HCT116 (cell line): ENCODE measurements at places on chromosomes 7 and 10. TPM values are rescaled to one million over a fixed set of nuclear protein-coding genes. Genes with fewer than 3 reads are reported as not detected.

OR2A5 gene
- not detected for total RNA-seq

CELF2 gene
- total RNA-seq: 0.66 TPM

OPALIN gene
- not detected for total RNA-seq

NACAD gene
- 0.05 TPM for total RNA-seq

STEAP2 gene
- total RNA-seq: 13.4 TPM

MCM7 gene
- total RNA-seq: 387 TPM

PTPRE gene
- 12.3 TPM for total RNA-seq

DGKB gene
- total RNA-seq: 0.05 TPM

SLC39A12 gene
- total RNA-seq: not detected

GRCh38 chr7:67857698-67858097 is 861.1 kb downstream of the TYW1 start:
- no peak for DNase-seq

GRCh38 chr7:67343572-67343971 is 346.9 kb downstream of the TYW1 start:
- no peak for DNase-seq

DNA sequence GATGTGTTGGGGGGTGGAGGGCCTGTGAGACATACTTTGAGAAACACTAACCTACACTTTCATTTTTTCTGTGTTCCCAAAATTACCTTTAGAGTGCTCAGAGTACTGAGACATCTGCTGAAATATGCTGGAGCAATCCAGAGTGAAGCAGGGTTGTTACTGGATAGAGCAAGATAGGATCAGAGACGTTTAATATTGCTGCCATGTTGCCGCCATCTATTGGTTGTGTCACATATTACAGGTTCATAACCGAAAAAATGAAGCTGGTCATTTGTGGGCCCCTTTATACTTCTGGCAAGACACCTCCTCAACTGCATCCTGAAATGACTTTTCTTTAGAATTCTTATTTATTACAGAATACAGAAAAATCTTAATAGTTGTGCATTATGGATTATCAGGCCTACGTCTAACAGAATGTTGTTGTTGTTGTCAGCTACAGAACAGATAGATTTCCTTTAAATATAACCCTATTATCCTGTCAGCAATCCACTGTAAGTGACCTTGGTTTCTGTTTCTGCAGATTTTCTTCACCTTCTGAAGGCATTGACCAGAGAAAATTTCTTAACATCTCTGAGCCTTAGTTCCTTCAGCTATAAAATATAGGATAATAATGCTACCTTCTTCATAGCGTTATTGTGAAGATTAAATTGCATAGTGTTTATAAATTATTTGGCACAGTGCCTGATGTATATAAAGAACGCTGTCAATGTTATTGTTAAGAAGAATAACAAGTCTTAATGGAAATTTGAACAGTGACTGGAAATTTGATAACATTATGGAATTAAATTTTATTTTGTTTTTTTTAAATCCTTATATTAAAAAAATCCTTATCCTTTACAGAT is 16.2 kb upstream of the DLD start:
- peak; percentile 48 for DNase-seq

DNA sequence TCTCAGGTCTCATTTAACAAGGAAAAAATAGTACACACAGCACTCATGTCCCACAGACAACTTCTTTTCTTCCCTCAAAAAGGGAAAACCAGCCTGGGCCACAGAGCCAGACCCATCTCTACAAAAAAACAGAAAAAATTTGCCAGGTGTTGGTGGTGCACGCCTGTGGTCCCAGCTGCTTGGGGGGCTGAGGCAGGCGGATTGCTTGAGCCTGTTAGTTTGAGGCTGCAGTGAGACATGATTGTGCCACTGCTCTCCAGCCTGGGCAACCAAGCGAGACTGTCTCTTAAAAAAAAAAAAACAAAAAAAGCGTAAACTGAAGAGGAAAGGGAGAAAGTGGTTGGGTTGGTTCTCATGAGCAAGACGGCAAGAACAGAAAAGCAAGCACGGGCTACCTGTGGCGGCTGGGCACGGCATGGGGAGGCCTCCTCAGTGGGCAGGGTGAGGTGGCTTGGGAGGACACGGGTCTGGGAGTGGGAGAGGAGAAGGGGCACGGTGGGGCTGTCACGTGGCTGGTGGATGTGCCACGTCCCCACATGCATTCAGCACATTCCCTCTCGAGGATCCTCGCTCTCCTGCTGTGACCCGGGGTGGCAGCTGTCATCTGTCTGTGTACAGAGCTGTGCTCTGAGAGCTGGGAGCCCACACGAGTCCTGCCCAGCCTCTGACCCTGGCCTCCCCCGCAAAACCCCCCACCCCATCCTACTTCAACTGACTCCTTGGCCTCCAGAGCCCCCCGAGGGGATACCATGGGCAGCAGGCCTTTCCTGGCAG is 219.7 kb downstream of the MLLT10 start:
- DNase-seq: no peak

DNA sequence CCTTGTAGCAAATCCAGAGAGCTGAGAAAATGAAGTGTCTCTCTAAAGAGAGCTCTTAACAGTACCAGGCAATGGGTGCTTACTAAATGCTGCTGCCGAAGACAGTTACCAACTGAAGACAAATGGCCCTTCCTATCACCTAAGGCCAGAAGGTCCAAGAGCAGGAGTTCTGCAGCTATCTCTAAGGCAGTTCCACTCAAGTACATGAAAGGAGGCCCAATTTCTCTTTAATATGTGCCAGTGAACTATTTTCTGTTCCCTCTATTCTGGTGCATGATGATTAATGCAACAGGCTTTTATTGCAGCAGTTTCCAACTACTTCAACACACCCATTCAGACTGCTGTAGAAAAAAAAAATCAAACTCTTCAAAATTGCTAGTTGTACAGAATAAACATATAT is 122.5 kb downstream of the SLC25A13 start:
- DNase-seq: no peak

DNA sequence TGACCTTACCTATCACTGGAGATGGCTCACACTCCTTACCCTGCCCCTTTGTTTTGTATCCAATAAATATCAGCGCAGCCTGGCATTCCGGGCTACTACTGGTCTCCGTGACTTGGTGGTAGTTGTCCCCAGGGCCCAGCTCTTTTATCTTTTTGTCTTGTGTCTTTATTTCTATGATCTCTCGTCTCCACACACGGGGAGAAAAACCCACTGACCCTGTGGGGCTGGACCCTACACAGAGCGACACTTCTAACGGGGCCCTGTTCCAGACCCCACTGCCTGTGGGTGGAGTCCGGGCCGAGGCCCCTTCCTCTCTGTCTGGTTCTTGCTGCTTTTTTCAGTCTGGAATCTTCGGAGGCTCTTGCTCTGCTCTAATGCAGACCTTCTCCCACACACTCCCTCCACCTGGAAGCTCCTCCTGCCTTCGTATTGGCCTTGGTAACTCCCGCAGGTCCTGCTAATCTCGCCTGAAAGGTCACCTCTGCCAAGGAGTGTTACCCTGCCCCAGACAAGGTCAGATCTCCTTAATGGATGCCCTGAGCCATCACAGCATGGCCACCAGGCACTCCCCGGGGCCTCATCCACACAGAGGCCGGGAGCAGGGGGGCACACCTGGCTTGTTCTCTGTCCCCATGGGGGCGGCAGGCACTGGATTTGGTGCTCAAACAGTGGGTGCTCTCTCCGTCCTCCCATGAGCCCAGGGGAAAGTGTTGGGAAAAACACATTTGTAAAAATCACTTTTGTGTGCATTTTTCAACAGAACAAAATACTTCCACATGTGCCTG is 531.7 kb downstream of the PTPRN2 start:
- DNase-seq: no peak

DNA sequence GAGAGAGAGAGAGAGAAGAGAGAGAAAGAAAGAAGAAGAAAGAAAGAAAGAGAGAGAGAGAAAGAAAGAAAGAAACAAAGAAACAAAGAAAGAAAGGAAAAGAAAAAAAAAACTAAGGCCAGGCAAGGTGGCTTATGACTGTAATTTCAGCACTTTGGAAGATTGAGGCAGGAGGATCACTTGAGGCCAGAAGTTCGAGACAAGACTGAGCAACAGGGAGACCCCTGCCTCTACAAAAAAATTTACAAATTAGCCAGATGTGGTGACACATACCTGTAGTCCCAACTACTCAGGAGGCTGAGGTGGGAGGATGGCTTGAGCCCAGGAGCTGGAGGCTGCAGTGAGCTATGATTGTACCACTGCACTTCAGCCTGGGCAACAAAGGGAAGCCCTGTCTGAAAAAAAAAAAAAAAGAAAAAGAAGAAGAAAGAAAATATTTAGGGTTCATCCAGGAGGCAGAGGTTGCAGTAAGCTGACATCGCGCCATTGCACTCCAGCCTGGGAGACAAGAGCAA is 2.8 kb downstream of the SERPINE1 start:
- DNase-seq: no peak

GRCh38 chr7:41779918-41780317 is 77.0 kb upstream of the INHBA start:
- no peak for DNase-seq

DNA sequence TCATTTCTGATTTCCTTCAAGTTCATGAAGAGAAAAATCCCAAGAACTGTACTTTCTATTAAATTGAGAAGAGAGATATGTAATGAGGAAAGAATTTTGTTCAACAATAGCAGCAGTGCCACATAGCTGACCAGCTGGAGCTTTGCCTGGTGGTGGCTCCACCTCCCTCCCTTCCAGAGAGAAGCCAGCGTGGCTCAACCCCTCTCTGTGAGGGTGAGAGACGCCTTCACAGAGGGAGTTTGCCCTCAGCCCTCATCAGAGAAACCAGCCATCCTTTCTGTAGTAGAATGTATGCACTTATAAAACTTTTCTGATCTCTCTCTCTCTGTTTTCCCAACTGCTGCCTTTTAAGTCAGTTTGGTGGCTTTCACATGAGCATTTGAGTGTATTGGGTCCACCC is 20.5 kb upstream of the COL1A2 start:
- no peak for DNase-seq

- DNase-seq: no peak
Measured at GRCh38 chr7:116674508-116675173, 2.6 kb downstream of the MET start.

DNA sequence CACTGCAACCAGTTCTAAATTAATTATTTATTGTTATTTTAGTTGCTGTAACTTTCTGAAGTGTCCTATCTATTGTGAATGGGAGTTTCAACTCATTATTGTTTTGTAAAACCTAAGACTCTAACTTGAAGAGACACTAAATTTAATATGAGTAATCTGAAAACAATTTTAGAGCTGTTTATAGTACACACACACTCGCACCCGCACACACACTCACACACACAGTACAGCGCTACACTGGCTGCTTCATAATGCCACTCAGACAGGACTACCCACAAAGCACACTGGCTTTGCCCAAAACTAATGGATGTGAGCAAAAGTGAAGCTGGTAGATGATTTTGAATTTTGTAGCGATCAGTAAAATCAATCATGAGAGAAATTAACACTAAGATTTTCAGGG is 238.9 kb upstream of the ETV1 start:
- DNase-seq: no peak
